ENCODE measurements at places on chromosomes 6 and 20.
A peak's percentile ranks its signal among the peaks of the same experiment; 100 is the strongest.

DNA sequence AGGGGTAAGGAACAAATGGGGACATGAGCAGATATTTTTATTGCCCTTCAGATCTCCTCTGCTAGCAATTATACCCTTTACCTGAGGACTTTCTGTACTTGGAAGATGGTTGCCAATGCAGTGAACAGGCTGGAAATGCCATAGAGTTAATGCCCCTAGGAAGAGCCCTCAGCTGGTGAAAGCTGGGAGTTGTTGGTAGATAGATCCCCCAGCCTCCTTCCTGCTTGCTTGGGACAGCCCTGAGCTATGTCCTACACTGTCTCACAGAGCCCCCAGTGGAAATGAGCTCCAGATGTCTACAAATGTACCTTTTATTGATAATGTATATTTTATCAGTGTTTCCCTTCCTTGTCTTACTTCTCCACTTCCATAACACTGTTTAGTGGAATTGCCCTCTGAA is 87.6 kb upstream of the PAK5 start:
- DNase-seq, result no peak

DNA sequence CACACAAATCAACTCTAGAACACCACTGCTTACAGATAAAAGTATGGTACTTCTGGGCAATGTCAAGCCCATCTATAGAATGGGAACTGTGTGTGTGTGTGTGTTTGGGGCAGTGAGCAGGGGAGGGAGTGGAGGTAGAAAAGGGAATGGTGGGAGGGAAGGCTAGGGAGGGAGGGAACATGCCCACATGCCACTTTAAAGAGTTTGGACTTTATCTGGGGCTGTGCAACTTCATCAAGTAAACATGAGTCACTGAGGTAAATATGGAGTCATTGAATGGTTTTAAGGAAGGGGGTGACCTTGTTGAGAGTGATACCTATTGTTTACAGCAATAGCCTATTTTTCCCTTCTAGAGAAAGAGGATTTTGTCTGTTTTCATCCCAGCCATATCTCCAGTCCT is 22.5 kb upstream of the RNGTT start:
- DNase-seq, result no peak

GRCh38 chr20:40525351-40525750 is 163.7 kb downstream of the MAFB start:
- DNase-seq, result no peak

DNA sequence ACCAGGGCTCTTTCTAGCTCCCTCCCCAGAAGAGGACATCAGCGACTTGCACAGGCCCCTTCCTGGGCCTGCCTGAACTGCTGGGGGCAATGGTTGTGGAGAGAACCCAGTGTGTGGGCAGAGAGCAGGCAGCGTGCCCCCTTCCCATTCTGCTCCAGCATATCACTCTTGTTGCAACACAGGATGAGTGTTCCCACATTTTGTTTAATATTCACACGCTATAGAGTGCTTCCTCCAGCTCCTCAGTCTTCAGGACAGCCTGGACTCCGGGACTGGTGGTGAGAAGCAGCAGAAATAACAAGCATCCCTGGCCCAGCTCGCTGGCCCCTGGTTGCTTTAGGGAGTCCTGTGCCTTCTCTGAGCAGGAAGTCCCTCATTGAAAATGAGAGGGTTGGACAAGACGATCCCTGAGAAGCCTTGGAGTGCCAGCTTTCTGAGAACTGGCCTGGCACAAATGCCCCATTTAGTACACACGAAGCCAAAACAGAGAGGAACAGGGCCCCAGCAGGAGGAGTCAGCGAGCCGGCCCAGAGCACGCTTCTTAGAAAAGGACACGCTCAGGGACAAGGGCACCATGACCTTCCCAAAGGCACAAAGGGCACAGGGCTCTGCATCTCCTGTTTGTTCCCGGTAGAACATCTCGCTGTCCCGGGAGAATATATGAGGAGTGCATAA is 84.2 kb upstream of the FOXC1 start:
- no peak for DNase-seq

DNA sequence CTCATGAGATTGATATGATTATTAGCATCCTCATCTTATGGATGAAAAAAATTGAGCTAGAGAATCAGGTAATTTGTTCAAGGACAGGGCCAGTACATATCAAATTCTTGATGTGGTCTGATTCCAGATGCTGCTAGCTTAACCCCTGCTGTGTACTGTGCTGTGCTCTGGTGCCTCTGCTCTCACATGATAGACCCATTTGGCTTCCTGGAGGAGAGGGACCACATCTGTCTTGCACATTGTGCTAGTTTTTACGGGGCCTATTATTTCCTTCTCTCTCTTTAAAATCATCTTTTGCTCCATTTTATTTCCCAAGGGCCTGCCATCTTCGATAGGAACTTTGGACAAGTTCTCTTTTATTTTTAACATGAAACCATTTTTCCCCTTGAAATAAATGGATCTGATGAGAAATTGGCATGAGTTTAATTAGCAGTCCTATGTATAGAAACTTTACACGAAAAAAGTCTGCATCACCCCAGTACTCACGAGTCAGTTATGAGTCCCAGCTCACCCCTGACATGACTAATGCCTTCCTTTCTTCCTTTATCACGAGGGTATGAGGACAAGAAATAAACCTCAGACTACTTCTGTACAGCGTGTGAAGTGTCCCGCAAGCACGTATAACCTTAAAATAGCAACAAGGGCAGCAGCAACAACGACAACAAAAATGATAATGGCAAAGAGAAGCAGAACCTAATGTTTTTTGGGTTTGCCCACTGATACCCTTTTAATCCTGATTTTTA is 26.5 kb downstream of the CD109 start:
- no peak for DNase-seq

DNA sequence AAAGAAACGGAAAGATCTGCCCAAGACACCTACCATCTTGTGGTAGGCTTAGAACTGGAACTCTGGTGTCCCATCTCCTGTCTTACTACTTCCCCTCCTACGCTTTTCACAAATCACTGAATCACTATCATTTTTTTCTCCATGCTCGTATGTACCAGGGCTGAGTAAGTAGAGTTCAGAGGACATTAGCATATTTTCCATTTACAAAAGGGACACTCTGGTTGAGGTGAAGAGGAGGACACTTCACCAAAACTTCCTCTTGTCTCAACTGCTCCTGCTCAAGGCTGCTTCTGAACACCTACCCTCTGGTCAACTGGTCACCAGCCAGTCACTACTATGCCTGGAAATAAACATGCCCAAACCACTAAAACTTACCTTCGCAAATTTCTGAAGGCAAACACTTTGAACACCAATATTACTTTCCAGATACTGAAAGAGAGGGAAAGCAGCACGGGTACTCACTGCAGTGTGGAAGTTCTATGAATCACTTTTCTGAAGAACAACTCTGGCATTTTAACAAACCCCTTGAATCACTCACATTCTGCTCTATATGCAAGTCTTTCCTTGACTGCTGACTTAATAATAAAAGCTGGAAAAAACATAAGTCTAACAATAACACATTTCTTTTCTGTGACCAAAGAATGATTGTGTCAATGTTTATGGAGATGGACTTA is 123.3 kb downstream of the INSM1 start:
- DNase-seq, result no peak

GRCh38 chr6:90350689-90351554 is 54.3 kb upstream of the BACH2 start:
- DNase-seq, result peak; percentile 59

- DNase-seq, result no peak
Observed at GRCh38 chr6:133551436-133551835, 310.3 kb downstream of the EYA4 start.

DNA sequence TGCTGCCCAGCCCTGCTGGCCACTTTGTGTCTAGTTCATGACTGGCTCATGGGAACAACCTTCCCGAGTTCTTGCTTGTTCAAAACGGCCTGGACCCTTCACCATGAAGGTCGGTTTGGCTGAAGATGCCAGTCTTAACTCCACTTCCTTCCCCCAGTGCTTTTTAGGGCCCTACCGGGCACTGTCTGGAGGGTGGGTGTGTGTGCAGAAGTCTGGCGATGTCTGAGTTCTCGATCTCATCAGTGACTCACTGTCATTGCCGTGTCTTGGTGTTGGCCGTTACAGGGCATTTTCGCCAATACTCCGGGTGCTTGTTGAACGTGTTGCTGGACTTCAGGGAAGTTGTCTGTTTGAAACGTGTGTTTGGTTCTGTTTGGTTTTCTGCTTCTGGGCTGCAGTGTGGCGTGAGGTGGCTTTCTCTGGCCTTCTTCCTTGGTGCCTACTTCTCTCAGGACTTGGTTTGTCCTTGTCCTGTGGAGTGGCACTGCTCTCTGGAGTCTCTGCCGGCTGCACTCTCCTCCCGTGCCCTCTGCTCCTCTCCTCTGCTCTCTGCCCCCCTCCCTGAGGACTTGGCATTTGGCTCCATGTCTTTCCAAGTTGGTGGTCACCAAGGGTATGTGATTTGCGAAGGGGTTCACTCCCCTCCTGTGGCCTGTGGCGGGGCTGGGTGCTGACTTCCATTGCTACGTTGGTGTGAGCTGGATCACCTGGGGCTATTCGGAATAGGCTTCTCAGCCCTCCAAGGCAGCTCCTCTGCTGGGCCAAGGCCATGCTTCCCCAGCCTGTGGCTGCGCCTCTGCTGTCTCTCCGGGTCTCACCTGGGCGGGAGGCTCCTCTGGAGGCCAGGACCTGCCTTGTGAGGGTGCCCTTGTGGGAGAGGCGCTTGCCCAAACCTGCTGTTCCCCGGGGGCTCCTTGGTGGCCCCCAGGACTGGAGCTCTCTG is 38.2 kb downstream of the PYGB start:
- DNase-seq, result no peak

GRCh38 chr20:19277381-19277780 is 64.9 kb downstream of the SLC24A3 start:
- DNase-seq, result no peak

DNA sequence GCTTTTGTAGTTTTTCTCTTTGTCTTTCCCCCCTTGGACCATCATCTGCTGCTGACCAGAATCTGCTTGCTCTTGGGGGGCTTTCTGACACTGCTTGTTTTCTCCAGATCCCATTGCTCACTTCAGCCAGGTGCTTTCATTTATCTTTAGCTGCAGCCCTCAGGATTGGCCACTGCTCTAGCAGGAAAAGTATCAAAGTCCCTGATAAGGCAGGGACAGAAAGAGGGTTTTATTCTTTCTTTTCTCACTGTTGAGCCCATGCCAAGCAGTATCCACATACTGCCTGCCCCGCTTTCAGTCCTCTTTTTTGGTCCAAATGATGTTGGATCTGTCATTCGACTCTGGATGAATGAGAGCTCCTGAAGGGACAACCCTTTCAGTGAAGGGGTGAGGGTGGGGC is 141.4 kb downstream of the DNAH8 start:
- DNase-seq, result no peak

DNA sequence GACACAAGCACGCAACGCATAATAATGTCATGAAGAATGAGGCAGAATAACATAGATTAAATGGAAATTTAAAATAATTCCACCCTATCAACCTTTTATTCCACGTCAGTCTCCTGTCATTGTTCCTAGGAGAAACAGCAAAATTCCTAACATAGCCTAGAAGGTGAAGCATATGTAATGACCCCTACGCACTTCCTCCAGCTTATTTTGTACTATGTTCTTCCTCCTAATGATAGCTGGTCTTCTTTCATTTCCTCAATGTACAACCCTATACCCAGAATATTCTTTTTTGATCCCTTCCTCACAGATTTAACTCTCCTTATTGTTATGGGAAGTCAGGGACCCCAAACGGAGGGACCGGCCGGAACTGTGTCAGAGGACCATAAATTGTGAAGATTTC is 122.0 kb upstream of the CARMIL1 start:
- DNase-seq, result no peak

DNA sequence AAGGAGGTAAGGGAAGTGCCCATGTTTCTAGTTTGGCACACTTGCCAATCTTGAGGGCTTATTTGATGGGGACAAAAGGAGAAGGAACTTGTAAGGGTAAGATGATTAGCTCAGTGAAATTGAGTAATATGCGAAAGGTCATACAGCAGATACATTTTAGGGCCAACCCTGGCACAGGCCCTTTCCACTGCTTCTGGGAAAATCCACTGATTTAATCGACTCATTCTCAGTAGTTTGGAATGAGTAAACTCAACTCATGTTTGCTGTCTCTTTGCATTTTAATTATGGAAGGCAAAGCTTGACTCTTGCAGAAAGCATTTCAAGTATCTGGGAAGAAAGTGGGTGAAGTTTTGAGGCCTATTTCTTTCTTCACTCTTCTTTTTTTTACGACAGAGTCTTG is 20.0 kb downstream of the PHF20 start:
- no peak for DNase-seq

DNA sequence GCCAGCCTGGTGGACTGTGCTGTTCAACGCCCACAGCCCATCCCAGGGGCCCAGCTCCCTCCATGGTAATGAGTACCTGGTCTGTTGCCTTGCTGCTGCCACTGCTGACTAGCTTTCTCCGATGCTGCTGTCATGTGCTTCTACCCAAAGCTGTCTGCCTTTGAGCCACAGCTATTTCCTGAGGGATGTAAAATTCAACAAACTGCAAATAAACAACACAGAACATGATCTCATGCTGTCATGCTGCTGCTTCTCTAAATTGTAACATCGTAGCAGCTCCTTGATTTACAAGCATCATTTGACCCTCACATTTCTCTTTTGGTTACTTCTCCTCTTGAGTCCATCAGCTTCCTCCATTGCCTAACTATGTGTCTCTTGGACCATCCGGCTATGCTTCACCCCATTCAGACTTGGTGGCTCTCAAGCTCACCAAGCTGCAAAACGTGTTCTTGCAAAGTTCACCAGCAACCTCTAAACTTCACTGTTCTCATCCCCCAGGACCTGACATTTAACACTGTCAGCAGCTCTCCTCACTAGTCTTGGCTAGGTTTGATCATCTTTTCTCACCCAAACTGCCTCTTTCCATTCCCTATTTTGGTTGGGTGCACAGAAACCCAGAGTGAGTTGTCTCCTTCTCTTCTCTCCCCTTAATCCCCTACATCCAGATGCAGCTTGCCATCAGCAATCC is 54.6 kb downstream of the FYN start:
- DNase-seq, result peak; percentile 31

DNA sequence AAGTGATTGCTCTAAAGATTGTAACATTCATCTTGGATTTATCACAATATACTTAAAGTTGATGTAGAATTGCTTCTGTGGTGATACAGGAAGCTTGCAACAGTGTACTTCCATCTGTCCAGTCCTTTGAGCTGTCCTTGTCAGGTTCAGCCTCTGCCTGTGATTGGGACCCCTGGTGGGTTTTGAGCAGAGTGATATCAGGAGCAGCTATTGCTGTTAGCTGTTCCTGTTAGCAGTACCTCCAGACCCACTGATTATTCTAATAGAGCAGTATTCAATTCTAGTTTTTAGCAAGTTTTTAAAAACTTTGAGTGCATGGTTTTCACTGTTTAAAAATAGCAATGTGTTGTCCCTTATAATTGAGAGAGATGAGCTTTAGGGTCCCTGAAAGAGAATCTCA is 48.8 kb downstream of the TULP4 start:
- DNase-seq, result no peak

GRCh38 chr6:169320013-169320412 is 66.4 kb upstream of the THBS2 start:
- DNase-seq, result no peak

DNA sequence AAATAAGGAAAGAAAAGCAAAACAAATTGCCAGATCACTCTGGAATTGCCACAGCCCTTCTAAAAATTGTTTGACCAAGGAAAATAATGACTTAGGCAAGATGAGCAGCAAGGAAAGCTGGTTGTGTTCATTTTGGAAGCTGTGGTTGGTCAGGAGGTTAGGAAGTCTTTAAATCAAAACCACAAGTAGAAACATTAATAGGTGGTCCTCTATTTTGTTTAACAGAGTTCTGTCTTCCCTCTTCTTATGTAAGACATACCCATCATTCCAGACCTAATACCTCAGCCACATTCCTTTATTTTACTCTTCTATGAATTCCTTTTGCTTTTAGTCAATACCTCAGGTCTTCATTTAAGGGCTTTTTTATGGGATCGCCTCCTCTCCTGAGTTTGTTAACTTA is 422.2 kb upstream of the PLCB4 start:
- no peak for DNase-seq
